ENCODE measurements at places on chromosomes 7 and 10. TPM values are rescaled to one million over a fixed set of nuclear protein-coding genes. Genes with fewer than 3 reads are reported as not detected.

HOXA11 gene
- total RNA-seq: 52.0 TPM

FKBP6 gene
- 0.14 TPM for total RNA-seq

ANKRD30A gene
- not detected for total RNA-seq

VIPR2 gene
- total RNA-seq: 5.6 TPM

TFR2 gene
- total RNA-seq: 2.0 TPM

APBB1IP gene
- not detected for total RNA-seq

GIMAP2 gene
- 28.3 TPM for total RNA-seq

CRPPA gene
- total RNA-seq: 2.0 TPM

UCN3 gene
- not detected for total RNA-seq

TEX47 gene
- total RNA-seq: not detected

ITGA8 gene
- total RNA-seq: 64.8 TPM

JAKMIP3 gene
- total RNA-seq: 0.26 TPM

SPDYE2B gene
- not detected for total RNA-seq

ELFN1 gene
- total RNA-seq: 1.2 TPM

PITX3 gene
- total RNA-seq: not detected

CDH23 gene
- 7.1 TPM for total RNA-seq

SPDYE9 gene
- 0.14 TPM for total RNA-seq

NOS3 gene
- 50.1 TPM for total RNA-seq

KCP gene
- not detected for total RNA-seq

PDLIM1 gene
- 42.0 TPM for total RNA-seq

STAG3 gene
- total RNA-seq: 2.5 TPM

UNCX gene
- total RNA-seq: not detected

RTKN2 gene
- total RNA-seq: not detected

JCAD gene
- total RNA-seq: 48.8 TPM

TRIM50 gene
- 0.21 TPM for total RNA-seq

CALML5 gene
- not detected for total RNA-seq

EBLN1 gene
- not detected for total RNA-seq

UFSP1 gene
- total RNA-seq: 4.8 TPM

HKDC1 gene
- total RNA-seq: 0.27 TPM

MOGAT3 gene
- total RNA-seq: not detected

KCNIP2 gene
- 0.29 TPM for total RNA-seq

PLXNA4 gene
- total RNA-seq: 4.1 TPM

PI4K2A gene
- 11.8 TPM for total RNA-seq

GTPBP4 gene
- total RNA-seq: 29.1 TPM

ALOX5 gene
- total RNA-seq: 32.5 TPM

JMJD1C gene
- 218 TPM for total RNA-seq

POLR3A gene
- 10.0 TPM for total RNA-seq

HABP2 gene
- total RNA-seq: 5.6 TPM

TMEM130 gene
- total RNA-seq: 3.9 TPM

OPN4 gene
- not detected for total RNA-seq

CLDN4 gene
- 1.6 TPM for total RNA-seq

BMPER gene
- 12.4 TPM for total RNA-seq

OPN1SW gene
- total RNA-seq: not detected

CNTNAP2 gene
- total RNA-seq: 16.0 TPM

MMP21 gene
- total RNA-seq: 0.21 TPM

Measured in uterus (tissue), 4 donors.